ENCODE measurements at places on chromosomes 5 and 9.

DNA sequence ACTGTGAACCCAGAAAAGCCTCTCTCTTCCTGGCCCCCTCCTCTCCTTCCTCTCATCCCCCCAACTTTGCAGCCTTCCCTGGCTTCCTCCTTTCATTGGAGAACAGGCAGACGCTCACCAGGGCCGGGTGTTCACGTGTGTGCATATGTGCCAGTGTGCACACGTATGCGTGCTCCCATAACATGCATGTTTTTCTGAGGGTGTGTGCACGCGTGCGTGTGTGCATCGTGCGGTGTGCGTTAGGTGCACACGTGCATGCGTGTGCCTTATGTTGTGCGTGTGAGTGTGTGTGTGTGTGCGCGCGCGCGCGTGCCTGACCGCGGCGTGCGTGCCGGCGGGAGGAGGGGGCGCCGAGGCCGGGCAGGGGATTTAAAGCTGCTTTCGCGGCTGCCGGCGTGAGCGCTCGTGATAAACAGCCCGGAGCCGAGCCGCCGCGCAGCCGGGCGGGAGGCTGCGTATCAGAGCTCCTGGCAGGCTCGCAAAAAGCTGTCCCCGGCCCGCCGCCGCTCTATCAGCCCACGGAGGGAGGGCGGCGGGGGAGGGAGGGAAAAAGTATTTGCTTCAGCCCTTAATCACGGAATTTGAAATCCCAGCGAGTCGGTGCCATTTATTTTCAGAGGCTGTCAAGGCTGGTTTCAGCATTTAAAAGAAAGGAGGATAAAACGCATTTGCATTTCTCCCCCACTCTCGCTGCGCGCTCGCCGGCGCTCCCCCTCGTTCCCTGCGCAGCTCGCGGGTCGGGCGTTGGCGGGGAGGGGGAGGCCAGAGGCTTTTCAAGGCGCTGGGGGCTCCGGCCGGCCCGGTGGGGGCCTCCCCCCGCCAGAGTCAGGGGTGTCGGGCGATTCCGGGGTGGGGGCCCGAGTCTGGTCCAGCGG, 183.9 kb downstream of the C9orf50 start:
- peak; percentile 45 for DNase-seq

DNA sequence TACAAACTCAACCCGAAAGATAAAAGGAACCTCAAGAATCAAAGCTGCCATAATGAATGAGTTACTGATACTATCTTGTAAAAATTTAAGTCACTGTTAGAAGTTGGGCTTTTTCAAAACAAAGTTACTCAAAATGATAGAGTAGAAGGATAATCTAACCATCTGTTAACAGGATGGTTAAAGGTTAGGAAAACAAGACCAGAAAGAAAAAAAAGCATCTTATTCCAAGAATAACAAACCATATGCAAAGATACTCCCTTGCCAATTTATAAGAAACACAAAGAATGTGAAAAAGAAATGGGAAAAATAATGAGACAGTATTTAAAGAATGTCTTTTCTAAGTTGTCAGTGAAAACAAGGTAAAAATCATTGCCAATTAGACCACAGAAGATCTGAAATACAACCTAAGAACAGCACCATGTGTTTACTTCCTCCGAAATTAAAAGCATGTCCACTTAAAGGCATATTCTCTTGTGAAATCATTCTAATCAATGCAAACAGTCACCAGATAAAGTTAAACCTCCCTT, 51.2 kb downstream of the STRBP start:
- no peak for DNase-seq

GRCh38 chr9:31605164-31605563, 779.3 kb upstream of the ACO1 start:
- no peak for DNase-seq

DNA sequence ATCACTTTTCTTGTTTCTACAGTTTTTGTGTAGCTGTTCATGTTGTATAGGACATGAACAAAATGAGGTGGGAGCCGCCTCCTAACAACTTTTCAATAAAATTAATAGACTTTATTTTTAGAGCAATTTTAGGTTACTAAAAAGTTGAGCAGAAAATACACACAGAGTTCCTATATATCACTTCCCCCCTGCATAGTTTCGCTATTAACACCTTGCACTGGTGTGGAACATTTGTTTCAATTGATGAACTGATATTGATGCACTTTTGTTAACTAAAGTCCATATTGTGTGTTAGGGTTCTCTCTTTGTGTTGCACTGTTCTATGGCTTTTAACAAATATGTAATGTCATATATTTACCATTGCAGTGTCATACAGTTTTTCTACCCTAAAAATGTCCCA, 47.8 kb upstream of the KCNN2 start:
- no peak for DNase-seq

DNA sequence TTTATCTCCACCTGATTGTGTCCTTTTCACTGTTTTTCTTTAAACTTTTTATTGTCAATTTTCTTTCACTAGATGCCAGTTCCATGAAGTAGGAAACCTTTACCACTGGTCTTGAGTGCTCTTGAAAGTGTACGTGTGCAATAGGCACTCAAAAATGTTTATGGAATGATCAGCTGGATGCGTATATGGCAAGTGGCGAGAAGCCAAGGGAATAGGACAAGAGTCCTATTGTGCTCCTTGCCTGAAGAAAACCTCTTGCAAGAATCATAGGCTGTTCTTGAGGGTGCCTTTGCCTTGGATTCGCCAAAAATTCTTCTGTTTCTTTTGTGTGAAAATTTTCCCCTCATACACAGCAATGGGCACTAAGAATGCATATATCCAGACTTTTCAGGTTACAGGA, 97.7 kb downstream of the GHR start:
- DNase-seq: no peak

DNA sequence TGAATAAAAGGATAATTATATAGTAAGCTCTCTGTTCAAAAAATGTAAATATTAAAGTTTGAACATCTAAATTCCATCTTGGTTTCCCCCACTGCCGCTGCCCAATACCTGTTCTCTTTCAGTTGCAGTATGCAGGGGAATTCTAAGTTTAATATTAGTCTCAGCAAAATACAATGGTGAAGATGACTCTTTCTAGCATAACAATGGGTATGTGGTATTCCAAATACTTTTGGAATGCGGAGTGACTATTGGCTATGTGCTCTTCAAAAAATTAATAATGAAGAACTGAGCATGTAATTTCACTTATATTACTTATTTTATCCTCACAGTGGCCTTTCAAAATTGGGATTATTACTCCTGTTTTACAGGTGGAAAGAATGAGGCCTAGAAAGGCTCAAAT, 3.4 kb downstream of the CDKN2B-AS1 start:
- DNase-seq: no peak

DNA sequence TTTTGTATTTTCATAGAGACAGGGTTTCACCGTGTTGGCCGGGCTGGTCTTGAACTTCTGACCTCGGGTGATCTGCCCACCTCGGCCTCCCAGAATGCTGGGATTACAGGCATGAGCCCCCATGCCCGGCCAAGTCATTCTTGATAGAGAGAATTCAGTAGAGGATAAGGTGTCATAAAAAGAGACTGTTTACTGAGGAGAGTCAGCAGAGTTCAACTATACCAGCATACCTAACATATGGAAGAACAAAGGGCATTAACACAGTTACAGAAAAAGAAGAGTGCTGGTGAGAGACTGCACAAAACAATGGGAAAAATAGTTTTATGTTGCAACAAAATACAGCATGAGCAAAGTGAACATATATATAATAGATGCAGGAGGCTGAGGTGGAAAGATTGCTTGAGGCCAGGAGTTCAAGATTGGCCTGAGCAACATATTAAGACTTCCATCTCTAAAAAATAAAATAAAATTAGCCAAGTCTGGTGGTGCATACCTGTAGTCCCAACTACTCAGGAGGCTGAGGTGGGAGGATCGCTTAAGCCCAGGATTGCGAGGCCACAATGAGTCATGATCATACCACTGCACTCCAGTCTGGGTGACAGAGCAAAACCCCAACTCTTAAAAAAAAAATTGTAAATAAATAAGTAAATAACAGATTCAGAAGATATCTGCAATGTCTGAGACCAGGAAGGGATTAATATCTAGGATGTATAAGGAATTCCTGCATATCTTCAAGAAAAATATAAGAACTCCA, 19.5 kb downstream of the B4GALT1 start:
- no peak for DNase-seq

DNA sequence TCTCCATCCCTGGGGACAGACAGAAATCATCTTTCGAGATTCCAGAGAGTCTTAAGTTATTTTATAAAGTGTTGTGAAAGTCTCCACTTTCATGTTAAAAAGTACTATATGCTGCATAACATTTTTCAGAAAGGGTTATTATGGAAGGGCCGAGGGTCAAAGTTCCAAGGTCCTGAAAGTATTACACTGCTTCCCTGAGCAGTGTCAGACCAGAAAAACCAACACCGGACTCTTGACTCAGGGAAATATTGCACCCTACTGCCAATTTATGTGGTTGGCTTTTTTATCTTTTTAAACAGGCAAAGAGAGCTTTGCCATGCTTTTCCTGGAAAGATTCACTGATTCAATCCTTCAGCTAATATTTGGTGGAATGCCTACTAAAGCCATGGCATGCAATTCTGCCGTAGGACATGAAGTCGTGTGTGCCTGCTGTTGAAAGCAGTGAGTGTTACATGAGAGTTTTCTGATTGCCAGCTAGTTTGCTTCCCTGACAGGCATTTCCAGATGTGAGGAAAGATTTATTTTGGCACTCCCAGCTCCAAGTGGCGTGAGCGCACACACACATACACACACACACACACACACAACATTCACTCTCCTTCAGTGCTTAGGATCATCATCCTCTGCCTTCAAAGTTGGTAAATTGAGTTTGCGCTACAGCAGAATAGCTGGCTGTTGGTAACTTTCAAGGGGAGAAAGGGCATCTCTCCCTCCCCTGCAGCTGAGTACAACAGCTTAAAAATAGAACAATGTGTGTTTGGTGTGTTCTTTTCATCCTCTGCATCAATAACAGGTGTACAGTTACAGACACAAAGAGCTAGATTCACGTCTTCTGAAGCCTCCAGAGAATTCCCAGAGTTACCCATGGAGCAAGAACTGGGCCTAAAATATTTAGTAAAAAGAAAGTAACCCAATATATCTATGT, 45.6 kb downstream of the SLC1A3 start:
- no peak for DNase-seq

DNA sequence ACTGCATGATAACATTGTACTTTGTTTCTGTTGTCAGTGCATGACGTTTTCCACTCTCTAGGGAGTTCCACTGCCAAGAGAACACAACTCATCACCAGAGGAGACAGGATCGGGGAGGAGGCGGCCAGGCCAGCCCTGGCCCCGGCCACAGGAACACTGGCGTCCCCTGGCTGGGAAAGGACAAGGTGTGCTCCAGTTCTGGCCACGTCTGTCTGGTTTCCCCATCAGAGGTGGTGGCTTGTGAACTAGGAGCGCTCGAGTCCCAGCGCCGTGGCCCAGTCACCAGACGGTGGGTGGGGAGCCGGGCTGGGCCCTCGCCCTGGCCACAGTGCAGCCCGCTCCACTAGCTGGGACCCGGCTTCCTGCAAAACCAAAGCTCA, 211.9 kb upstream of the IRX4 start:
- no peak for DNase-seq

GRCh38 chr5:76525956-76526355, 97.2 kb downstream of the F2RL2 start:
- DNase-seq: no peak

- no peak for DNase-seq
These were observed 283.4 kb upstream of the GRAMD2B start for GRCh38 chr5:126139773-126140172.
